Naive thymus-derived CD4-positive, alpha-beta T cell (primary cell): ENCODE measurements at places on chromosomes 6 and 20. TPM values are rescaled to one million over a fixed set of nuclear protein-coding genes. Genes with fewer than 3 reads are reported as not detected.

GRCh38 chr6:165978476-165978875, 189.2 kb downstream of the TBXT start:
- H3K27ac ChIP-seq: no peak overlapping the region
- H3K27me3 ChIP-seq: no peaks in the 10 kb centered on the region
- no peaks in the 10 kb centered on the region for H3K4me1 ChIP-seq
- H3K36me3 ChIP-seq: no peaks in the 10 kb centered on the region

GRCh38 chr6:92847988-92848387, 571.4 kb downstream of the EPHA7 start:
- no peak for DNase-seq
- no peaks in the 10 kb centered on the region for H3K36me3 ChIP-seq
- no peak overlapping the region for H3K27ac ChIP-seq
- H3K4me3 ChIP-seq: no peak overlapping the region

GRCh38 chr20:14915356-14915755, 577.9 kb upstream of the FLRT3 start:
- no peak overlapping the region for H3K4me3 ChIP-seq
- no peak for DNase-seq
- no peaks in the 10 kb centered on the region for H3K27me3 ChIP-seq
- no peaks in the 10 kb centered on the region for H3K4me1 ChIP-seq
- no peaks in the 10 kb centered on the region for H3K36me3 ChIP-seq

DNA sequence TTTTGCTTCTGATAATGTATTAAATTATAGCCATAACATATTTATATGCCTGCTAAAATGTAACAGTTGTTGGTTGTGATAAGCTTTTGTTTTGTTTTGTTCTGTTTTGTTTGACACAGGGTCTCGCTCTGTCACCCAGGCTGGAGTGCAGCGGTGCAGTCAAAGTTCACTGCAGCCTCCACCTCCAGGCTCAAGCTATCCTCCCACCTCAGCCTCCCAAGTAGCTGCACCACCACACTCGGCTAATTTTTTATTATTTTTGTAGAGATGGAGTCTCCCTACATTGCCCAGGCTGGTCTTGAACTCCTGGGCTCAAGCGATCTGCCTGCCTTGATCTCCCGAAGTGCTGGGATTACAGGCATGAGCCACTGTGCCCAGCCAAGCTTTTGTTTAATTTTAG, 157.8 kb downstream of the ARID1B start:
- no peaks in the 10 kb centered on the region for H3K27me3 ChIP-seq
- no peaks in the 10 kb centered on the region for H3K4me1 ChIP-seq
- no peak for DNase-seq
- no peak overlapping the region for H3K4me3 ChIP-seq
- H3K27ac ChIP-seq: no peak overlapping the region
- no peaks in the 10 kb centered on the region for H3K36me3 ChIP-seq

DNA sequence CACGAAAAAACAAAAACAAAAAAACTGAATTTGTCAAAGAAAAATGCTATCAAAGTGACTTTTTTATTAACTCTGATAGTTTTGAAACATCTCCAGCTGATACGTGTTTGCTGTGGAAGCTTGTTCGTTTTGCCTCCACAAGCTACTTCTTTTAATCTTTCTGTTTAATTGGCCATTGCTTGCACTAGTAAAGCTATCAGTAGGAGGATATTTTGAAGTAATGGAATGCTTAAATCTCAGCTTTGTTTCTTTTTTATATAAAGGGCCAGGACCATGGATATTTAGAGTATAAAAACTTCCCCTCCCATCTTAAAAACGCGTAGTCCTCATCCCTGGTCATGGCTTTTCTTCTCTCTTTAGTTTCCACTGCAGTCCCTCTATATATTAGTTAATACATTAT, 344.0 kb downstream of the NKAIN2 start:
- H3K27me3 ChIP-seq: no peaks in the 10 kb centered on the region
- no peak for DNase-seq

GRCh38 chr6:18347021-18347577, 40.1 kb upstream of the RNF144B start:
- H3K4me1 ChIP-seq: no peaks in the 10 kb centered on the region
- H3K36me3 ChIP-seq: no peaks in the 10 kb centered on the region
- H3K4me3 ChIP-seq: no peak overlapping the region
- no peak for DNase-seq

- no peaks in the 10 kb centered on the region for H3K36me3 ChIP-seq
- no peak overlapping the region for H3K27ac ChIP-seq
- no peak overlapping the region for H3K4me3 ChIP-seq
- no peaks in the 10 kb centered on the region for H3K27me3 ChIP-seq
- H3K4me1 ChIP-seq: no peaks in the 10 kb centered on the region
These were observed 184.8 kb downstream of the KIF6 start for GRCh38 chr6:39540454-39540853.

The BANF2 gene
- not detected for total RNA-seq

The ZBTB46 gene
- 0.28 and 0.34 TPM in 2 replicates for total RNA-seq

DNA sequence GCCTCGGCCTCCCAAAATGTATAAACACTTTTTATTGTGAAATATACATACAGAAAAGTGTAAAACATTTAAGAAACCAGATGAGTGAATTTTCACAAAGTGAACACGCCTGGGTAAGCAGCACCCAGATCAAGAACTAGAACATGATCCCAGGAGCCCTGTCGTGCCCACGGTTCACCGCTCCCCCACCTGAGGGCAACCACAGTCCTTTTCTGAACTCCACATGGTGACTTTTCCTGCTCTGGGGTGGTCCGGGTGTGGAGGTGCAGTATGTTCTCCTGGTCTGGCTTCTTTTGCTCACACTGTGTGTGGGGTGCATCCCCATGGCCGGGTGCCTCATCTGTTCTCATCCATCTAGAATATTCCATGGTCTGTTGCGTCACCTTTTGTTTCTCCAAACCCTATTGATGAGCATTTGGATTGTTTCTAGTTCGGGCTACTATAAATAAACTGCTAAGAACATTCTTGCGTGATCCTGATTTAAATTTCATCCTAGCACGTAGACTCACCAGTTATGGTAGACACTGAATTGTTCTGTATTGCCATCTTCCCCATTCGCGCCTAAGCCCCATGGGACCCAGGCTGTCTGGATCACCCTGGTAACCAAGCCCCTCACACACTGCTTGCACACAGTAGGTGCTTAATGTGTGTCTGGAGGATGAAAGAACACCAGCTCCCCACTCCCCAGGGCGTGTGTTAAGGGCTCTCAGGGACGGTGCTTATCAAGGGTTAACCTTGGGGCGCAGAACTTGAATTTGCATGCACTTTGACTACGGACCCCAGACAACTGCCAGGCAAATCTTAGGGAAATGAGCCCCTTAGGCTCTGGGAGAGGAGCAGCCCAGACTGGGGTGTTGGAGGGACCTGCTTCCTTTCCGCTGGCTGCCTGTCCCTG, 56.2 kb downstream of the CTCFL start:
- H3K4me3 ChIP-seq: no peak overlapping the region
- peaks cover 6% of the 10 kb centered on the region for H3K4me1 ChIP-seq
- H3K36me3 ChIP-seq: no peaks in the 10 kb centered on the region
- DNase-seq: no peak
- H3K27me3 ChIP-seq: no peaks in the 10 kb centered on the region
- H3K27ac ChIP-seq: no peak overlapping the region

- no peaks in the 10 kb centered on the region for H3K36me3 ChIP-seq
- H3K27ac ChIP-seq: no peak overlapping the region
- no peaks in the 10 kb centered on the region for H3K27me3 ChIP-seq
- no peak for DNase-seq
- no peaks in the 10 kb centered on the region for H3K4me1 ChIP-seq
These were observed 30.3 kb downstream of the AK9 start for GRCh38 chr6:109660526-109661320.

- no peak overlapping the region for H3K27ac ChIP-seq
- no peak for DNase-seq
- H3K4me1 ChIP-seq: no peaks in the 10 kb centered on the region
These were observed 37.4 kb upstream of the FAM135A start for GRCh38 chr6:70375882-70376281.

The CNR1 gene
- not detected for total RNA-seq

The TMEM244 gene
- not detected for total RNA-seq

DNA sequence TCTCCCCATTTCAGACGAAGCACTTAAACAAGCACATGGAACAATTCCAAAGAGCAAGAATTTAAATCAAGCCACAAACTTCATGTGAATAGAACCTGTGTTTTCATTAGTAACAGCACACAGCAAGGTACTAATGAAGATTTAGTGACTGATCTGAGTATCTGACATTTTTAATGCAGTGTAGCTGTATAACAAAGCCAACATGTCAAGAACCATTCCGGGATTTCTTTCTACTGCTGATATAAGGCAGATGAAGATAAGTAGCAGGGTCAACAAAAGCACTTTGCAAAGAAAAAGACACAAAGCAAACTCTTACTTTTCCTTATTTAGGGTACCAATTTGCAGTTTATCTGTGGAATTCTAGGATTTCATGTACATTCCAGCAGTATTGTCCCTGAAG, 11.3 kb downstream of the SLC17A5 start:
- no peak overlapping the region for H3K27ac ChIP-seq
- H3K36me3 ChIP-seq: peaks cover 3% of the 10 kb centered on the region
- no peaks in the 10 kb centered on the region for H3K4me1 ChIP-seq
- no peak overlapping the region for H3K4me3 ChIP-seq
- no peaks in the 10 kb centered on the region for H3K27me3 ChIP-seq

The GDAP1L1 gene
- total RNA-seq: not detected

- no peak overlapping the region for H3K4me3 ChIP-seq
- no peaks in the 10 kb centered on the region for H3K27me3 ChIP-seq
- H3K4me1 ChIP-seq: no peaks in the 10 kb centered on the region
- H3K27ac ChIP-seq: no peak overlapping the region
- DNase-seq: no peak
- H3K36me3 ChIP-seq: no peaks in the 10 kb centered on the region
These were observed 23.8 kb downstream of the PHACTR3 start for GRCh38 chr20:59628171-59628570.

DNA sequence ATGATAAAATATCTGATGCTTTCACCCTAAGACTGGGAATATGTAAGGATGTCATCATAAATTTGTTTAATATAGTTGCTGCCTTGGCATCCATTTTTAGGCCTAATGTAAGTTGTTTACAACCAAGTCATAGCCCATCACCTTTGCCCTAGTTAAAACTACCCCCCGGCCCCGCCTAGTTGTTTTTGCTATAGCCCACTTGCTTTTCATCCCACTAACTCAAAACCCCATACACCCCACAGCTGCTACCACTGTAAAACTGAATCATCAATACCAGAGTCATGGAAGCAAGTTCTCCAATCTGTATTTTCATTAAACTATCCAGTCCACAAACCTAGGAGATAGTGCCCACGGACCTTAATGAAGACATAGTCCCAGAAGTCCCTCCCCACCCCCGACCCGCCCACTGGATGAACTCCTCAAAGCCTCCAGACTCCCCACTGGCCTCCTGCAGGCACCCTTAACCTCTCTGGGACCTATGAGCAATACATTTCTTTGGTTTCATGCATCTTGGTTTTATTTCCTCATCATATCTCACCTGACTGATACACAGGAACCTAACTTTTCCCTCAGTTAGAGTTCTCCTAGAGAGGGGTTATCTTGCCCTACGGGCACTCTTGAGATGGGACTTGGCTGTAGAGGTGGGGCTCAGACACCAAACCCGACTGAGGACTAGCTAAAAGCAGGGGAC, 12.5 kb upstream of the ZDHHC14 start:
- H3K27ac ChIP-seq: no peak overlapping the region
- no peaks in the 10 kb centered on the region for H3K36me3 ChIP-seq
- H3K27me3 ChIP-seq: peaks cover 14% of the 10 kb centered on the region
- no peak for DNase-seq
- H3K4me3 ChIP-seq: no peak overlapping the region

DNA sequence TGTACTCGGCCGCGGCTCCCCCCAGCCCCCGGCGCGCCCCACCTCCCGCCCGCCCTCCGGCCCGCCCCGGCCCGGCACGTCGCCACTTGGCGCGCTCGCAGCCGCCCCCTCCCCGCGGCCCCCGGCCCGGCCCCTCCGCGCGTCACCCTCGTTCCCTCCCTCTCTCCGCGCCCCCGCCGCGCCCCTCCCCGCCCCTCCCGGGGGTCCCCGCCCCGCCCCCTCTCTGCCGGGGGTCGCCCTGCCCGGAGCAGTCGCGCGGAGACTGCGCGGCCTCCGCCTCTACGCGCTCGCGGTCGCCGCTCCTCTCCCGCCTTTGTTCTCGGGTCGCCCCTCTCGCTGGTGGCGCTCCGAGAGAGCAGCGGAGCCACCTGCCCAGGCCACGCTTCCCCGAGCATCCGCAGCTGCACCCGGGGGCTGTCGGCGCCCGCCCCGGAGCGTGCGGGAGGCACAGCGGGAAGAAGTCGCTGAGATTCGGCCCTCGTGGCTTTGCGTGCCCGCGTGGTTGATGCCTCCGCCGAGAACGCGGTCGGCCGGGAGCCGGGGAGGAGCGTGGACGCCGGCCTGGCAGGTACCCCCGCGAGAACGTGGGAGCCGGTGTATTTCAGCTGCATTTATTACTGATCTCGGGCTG, at the start of gene PHF10:
Gene PHF10, minus strand, starts transcription at position 7 of the 631 bp plus-strand sequence. CDS start 569 bp downstream, outside the sequence.
- no peaks in the 10 kb centered on the region for H3K36me3 ChIP-seq
- peaks cover 13% of the 10 kb centered on the region for H3K4me1 ChIP-seq
- peak within 1 kb of the TSS; percentile 71 for H3K4me3 ChIP-seq
- no peaks in the 10 kb centered on the region for H3K27me3 ChIP-seq

The MCM8 gene
- total RNA-seq: 5.1 TPM

- H3K27ac ChIP-seq: no peak overlapping the region
- DNase-seq: no peak
- peaks cover 4% of the 10 kb centered on the region for H3K4me1 ChIP-seq
- no peaks in the 10 kb centered on the region for H3K27me3 ChIP-seq
- no peaks in the 10 kb centered on the region for H3K36me3 ChIP-seq
These were observed 36.3 kb downstream of the TNFAIP3 start for GRCh38 chr6:137903274-137903932.

- H3K36me3 ChIP-seq: no peaks in the 10 kb centered on the region
- peaks cover 53% of the 10 kb centered on the region for H3K4me1 ChIP-seq
- no peak for DNase-seq
- no peak within 1 kb of the TSS for H3K27ac ChIP-seq
- H3K4me3 ChIP-seq: peak within 1 kb of the TSS; percentile 10
- H3K27me3 ChIP-seq: no peaks in the 10 kb centered on the region
These were observed at the start of gene CCR6 for GRCh38 chr6:167122827-167123657. TSS of gene CCR6 (plus strand) at chr6:167123096. CDS start at chr6:167136135, 13,039 bp downstream.

- no peak for DNase-seq
- no peaks in the 10 kb centered on the region for H3K4me1 ChIP-seq
- no peak overlapping the region for H3K27ac ChIP-seq
- H3K36me3 ChIP-seq: no peaks in the 10 kb centered on the region
- no peaks in the 10 kb centered on the region for H3K27me3 ChIP-seq
- H3K4me3 ChIP-seq: no peak overlapping the region
These were observed 93.9 kb downstream of the EPB41L2 start for GRCh38 chr6:130969166-130969565.

- H3K27me3 ChIP-seq: no peaks in the 10 kb centered on the region
- H3K36me3 ChIP-seq: no peaks in the 10 kb centered on the region
- H3K27ac ChIP-seq: no peak overlapping the region
- H3K4me3 ChIP-seq: no peak overlapping the region
- no peak for DNase-seq
These were observed 43.6 kb downstream of the PLAGL2 start for GRCh38 chr20:32163951-32164350.

GRCh38 chr6:41730531-41731436, 4.6 kb downstream of the TFEB start:
- peaks cover 52% of the 10 kb centered on the region for H3K4me1 ChIP-seq
- H3K27ac ChIP-seq: no peak overlapping the region
- no peaks in the 10 kb centered on the region for H3K27me3 ChIP-seq
- no peak overlapping the region for H3K4me3 ChIP-seq

The CLIC5 gene
- 3.4 and 3.8 TPM in 2 replicates for total RNA-seq
